ENCODE measurements at places on chromosomes 3 and 15. TPM values are rescaled to one million over a fixed set of nuclear protein-coding genes. Genes with fewer than 3 reads are reported as not detected.

The CNTN6 gene
- polyA plus RNA-seq, result not detected

The CCR8 gene
- polyA plus RNA-seq, result 0.23 TPM

The TPRG1 gene
- 0.74 TPM for polyA plus RNA-seq

The MYH15 gene
- not detected for polyA plus RNA-seq

The OTOL1 gene
- polyA plus RNA-seq, result not detected

Measured in GM23338 (cell line).